Esophagus squamous epithelium (tissue), 5 donors: ENCODE measurements at places on chromosomes 16 and 17.

GRCh38 chr17:7217113-7217987, 2.3 kb downstream of the DLG4 start:
- no peak for DNase-seq

GRCh38 chr17:67386965-67387551, 10.0 kb downstream of the PITPNC1 start:
- DNase-seq = no peak

DNA sequence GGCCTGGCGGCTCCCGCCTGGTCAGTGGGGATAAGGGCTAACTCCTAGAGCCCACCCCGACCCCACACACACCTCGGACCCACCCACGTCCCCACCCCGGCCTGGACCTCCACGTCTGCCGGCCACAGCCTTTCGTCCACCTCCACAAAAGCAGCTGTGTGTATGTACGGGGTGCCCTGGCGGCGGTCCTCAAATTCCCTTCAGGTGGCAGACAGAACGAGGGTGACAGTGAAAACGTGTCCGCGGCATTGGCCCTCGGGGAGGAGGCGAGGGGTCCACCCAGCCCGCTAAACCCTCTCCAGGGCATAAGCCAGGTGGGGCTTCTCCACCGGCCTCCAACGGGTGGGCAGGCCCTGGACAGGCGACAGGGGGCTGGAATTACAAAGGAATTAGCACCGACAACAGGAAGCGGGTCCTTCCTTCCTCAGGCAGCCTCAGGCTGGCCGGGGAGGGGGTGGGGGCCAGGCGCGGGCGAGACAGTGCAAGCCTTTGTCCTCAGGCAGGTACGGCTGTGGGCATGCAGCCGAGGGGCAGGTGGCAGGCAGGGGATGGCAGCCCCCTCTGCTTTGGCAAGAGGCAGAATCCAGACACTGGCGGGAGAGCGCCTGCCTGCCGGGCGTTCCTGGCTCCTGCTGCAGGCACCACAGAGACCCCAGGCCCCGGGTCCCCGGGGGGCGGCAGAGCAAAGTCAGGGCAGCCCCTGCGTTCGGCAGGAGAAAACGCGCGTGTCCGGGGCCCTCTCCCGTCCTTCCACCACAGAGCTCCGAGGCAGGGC, 12.3 kb upstream of the PITPNA start:
- no peak for DNase-seq

- no peak for DNase-seq
Measured at GRCh38 chr16:55078699-55079410, 148.2 kb downstream of the IRX5 start.
